Astrocyte of the spinal cord (primary cell): ENCODE measurements at places on chromosomes 12 and 14.
A peak's percentile ranks its signal among the peaks of the same experiment; 100 is the strongest.

DNA sequence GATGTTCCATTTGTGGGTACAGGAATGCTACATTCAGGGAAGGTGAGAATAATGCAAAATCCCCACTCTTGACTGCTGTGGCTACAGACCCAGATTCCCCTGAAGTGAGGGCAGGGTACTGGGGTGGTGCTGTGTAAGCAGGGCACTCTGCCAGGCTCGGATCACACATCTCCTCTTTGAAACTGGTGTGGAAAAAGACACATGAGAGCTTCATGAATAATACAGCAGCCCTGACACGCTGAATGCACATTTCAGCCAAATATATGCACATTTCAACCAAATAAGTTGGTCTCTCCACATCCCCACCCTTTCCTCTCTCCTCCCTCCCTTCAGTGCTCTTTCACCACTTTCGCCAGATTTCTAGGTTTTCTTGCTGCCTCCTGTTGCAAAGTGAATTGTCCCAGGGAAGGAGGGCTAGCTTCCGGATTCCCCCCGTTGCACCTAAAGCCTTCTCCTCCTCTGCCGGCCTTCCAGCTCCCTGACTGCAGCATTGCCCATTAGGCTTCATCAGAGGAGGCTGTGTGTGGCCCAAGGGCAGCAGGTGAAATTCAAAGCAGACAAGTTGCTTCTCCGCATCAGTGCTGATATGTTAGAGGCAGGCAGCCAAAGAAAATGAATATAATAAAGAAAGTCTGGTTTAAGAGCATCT is 118.2 kb upstream of the TMCC3 start:
- peak; percentile 25 for DNase-seq

DNA sequence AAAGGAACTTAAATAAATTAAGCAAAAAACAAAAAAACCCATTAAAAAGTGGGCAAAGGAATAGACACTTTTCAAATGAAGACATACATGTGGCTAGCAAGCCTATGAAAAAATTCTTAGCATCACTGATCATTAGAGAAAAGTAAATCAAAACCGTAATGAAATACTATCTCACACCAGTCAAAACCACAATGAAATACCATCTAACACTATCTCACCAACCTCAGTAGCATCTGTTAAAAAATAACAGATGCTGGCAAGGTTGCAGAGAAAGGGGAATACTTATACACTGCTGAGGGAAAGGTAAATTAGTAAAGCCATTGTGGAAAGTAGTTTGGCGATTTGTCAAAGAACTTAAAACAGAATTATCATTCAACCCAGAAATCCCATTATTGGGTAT is 381.1 kb downstream of the FLRT2 start:
- DNase-seq: no peak

DNA sequence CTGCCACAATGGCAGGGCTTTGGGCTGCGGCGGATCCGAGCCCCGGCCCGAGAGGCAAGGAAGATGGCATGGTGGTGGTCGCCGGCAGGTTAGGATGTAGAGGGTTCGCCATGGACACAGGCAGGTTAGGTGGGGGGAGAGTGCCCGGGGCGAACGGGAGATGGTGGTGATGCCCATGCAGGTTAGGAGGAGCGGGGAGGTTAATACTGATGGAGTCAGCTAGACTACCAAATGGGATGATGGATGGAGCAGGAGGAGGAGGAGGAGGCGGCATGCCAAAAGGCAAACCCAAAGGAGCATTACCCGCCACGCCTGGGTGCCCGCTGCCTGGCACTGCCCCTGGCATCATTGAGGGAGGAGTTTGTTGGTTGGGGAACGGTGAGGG is 6.2 kb downstream of the MYL6 start:
- no peak for DNase-seq

GRCh38 chr12:65430571-65431306 is 152.3 kb downstream of the MSRB3 start:
- DNase-seq: peak; percentile 81

- no peak for DNase-seq
These were observed 723.7 kb downstream of the DIO2 start for GRCh38 chr14:79487632-79488031.

- DNase-seq: peak; percentile 57
These were observed 17.7 kb downstream of the SLC4A8 start for GRCh38 chr12:51442324-51442723.

GRCh38 chr12:82182601-82183190 is 175.5 kb downstream of the CCDC59 start:
- peak; percentile 32 for DNase-seq

DNA sequence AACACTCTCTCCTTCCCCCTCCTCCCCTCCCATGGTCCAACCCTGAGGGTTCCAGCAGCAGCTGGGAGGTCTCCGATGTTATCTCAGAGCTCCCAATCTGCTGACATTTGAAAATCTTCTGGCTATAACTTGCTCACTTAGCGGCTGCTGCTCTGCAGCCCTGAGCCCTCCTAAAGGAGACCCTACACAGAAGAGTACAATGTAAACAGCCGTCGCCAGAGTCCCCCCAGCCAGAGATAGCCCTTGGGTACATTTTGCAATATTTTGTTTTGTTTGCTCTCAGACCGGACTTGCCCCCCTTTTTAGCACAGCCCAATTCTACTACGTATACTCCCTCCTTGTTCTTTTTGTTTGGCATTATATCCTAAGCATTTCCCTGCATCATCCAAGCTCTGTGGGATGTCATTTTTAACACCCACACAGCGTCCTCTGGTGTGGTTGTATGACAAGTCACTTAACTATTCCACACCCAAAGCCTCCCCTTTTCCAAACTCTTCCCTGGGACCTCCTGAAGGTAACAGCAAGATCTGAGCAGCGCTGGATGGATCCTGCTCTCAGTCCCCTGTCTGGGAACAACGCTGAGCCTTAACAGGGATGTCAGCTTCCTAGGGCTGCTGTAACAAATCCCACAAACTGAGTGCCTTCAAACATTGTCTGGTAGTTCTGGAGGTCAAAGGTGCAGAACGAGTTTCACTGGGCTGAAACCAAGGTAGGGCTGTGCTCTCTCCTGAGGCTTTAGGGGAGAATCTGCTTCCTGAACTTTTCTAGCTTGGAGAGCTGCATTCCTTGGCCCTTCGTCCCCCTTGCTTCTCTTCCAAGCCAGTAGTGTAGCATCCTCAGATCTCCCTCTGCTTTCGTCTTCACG is 25.3 kb upstream of the TCL1B start:
- DNase-seq: no peak

DNA sequence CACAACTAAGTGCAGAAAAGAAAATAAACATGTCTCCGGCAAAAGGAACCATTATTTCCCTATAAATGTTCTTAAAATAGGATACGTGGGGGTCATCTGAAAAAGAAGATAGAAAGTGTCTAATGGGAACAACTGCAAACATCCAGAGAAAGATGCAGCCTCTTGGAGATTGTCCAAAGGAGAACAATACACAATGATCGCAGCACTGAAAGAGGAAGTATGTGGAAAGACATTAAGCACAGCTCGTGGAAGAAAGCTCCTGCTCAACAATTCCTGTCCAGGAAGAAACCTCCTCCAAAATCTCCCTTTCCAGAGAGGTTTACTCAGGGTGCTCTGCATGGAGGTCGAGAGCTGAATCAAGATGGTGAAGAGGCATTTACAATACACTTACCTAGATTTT is 2.5 kb upstream of the LALBA start:
- DNase-seq: no peak

- no peak for DNase-seq
These were observed 170.3 kb downstream of the CEP128 start for GRCh38 chr14:80771201-80771600.

GRCh38 chr12:105860561-105861207 is 278.1 kb downstream of the NUAK1 start:
- DNase-seq: no peak

DNA sequence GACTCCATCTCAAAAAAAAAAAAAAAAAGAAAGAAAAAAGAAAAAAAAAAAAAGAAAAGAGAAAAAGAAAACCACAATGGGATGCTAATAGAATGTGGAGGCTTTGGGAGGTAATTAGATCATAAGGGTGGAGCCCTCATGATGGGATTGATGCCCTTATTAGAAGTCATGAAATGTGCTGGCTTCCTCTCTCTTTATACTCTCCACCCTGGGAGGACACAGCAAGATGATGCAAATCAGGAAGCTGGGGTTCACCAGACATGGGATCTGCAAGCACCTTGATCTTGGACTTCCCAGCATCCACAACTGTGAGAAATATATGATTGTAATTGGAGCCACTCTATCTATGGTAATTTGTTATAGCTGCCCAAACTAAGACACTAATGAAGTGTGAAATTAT is 13.4 kb upstream of the DRAM1 start:
- DNase-seq: no peak

DNA sequence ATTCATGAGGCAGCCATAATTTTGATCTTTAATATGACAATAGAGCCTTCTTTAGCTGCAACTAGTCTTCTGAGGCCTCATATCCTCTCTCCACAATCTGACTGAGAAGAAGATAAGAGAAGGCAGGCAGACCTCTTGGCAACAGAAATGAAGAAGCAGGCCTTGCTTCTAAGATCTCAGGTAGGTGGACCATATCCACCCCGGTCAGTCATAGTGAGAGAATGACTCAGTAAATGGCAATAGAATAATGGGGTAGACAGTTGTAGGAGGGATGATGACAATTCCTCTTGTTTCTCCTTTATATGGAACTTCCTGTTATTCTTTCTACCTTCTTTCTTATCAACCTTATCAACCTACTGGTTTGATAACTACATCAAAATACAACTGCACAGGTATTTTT is 246.7 kb upstream of the G2E3 start:
- DNase-seq: no peak

- DNase-seq: no peak
These were observed 173.4 kb upstream of the PZP start for GRCh38 chr12:9381619-9382018.

DNA sequence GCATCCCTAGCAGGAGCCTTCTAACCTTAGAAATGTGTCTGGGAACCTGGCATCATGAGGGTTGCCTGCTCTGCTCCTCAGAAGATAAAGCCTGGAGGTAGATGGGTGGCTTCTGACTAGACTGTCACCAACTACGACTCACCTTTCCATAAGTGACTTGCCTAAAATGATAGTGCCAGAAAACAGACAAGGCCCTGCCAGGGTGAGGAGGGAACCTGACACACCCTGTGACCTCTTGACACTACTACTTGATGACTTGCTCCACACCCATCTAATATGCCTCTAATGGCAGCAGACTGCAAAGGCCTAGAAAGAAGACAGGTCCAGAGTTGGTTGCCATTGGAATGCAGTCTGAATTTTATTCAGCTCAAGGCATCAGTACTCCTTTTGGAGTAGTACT is 9.4 kb downstream of the RNF41 start:
- no peak for DNase-seq

- DNase-seq: no peak
These were observed 232.6 kb downstream of the EPS8 start for GRCh38 chr12:15556411-15557102.

GRCh38 chr12:52789637-52790426 is 6.1 kb downstream of the KRT3 start:
- no peak for DNase-seq

DNA sequence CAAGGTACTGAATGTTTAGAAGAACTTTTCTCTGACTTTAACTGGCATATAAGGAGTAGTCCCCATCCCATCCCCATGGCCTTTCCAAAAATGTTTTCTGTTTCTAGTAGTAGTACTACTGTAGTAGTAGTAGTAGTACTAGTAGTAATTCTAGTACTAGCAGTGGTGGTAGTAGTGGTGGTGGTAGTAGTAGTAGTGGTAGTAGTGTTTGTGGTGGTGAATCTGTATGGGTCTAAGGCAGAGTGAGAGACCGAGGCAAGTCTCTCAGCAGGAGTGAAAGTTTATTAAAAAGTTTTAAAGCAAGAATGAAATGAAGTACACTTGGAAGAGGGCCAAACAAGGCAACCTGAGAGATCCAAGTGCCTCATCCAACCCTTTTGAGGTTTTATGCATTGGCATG is 58.6 kb downstream of the FOXN4 start:
- DNase-seq: no peak

- DNase-seq: no peak
These were observed 132.3 kb downstream of the C12orf75 start for GRCh38 chr12:105462831-105463230.

DNA sequence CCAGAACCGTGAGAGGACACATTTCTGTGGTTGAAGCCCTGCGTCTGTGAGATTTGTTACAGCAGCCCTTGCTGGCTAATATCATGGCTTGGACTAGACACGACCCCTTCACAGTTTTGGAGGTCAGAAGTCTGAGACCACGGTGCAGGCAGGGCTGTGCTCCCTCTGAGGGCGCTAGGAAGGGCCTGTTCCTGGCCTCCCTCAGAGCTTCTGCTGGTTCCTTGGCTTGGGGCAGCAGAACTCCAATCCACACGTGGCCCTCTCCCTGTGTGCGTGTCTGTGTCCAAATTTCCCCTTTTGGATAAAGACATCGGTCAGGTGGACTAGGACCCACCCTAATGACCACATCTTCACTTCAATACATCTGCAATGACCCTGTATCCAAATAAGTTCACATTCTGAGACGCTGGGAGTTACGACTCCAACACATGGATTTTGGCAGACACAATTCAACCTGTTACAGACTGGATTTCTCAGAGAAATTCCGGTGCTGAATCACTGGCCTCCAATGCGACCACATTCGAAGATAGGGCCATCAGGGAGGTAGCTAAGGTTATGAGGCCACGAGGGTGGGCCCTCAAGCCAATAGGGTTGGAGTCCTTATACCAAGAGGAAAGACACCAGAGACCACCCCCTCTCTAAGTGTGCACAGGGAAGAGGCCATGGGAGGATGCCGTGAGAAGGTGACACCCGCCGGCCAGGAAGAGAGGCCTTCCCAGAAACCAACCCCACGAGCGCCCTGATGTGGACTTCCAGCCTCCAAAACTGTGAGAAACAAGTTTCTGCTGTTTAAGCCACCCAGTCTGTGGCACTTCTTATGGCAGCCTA is 43.6 kb upstream of the PPP2R5C start:
- no peak for DNase-seq

GRCh38 chr14:56903304-56903969 is 93.2 kb upstream of the OTX2 start:
- no peak for DNase-seq

- no peak for DNase-seq
These were observed 127.3 kb downstream of the CNTN1 start for GRCh38 chr12:40819436-40820108.

GRCh38 chr12:127245437-127245836 is 1021.5 kb upstream of the TMEM132C start:
- peak; percentile 54 for DNase-seq

DNA sequence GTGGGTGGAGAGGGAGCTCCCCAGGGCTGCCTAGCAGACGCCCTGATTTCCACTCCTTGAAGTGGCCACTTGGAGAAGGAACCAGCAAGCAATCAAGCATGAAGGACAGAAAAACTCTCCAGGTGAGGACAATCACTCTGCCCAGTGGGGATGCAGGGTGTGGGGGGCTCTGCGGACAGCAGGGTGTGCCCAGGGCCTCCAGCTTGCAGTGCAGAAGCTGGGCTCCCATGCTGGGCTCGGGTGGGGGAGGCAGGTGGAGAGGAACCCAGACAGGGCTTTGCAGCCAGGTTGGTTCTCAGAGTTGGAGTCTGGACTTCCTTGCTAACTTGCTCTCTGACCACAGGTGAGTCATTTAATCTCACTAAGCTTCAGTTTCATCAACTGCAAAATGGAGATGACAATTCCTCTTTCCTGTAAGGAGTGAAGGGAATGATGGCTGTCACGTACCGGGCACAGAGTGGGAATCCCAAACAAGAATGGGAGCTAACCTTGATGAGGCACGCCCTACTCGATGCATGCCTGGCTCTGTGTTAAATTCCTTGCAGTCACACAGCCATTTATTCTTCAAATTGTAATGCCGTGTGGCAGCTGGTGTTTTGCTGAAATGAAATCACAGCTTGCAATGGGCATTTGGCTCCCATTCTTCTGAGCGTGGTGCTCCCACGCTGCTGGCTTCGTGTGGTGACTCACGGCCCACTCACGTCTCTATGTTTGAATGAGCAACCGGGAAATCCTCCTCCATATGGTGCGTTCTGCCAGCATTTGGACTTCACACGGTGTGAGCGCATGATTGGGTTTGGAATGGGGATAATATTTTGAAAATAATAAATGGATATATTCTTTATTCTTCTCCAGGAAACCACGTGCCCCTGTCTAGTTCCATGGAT is 75.2 kb downstream of the PRIMA1 start:
- DNase-seq: no peak
